ENCODE measurements at places on chromosomes 6 and 20. TPM values are rescaled to one million over a fixed set of nuclear protein-coding genes. Genes with fewer than 3 reads are reported as not detected.
A peak's percentile ranks its signal among the peaks of the same experiment; 100 is the strongest.

- H3K27ac ChIP-seq, result no peak overlapping the region
- no peaks in the 10 kb centered on the region for H3K4me1 ChIP-seq
- H3K27me3 ChIP-seq, result no peaks in the 10 kb centered on the region
- DNase-seq, result no peak
- no peak overlapping the region for H3K4me3 ChIP-seq
- H3K36me3 ChIP-seq, result no peaks in the 10 kb centered on the region
These were observed 213.2 kb upstream of the NT5E start for GRCh38 chr6:85236636-85237035.

Gene TBXT
- total RNA-seq, result not detected

- no peaks in the 10 kb centered on the region for H3K36me3 ChIP-seq
- H3K27me3 ChIP-seq, result no peaks in the 10 kb centered on the region
- H3K27ac ChIP-seq, result no peak overlapping the region
- no peak for DNase-seq
These were observed 213.5 kb upstream of the KCNG1 start for GRCh38 chr20:51236421-51236820.

- no peak overlapping the region for H3K4me3 ChIP-seq
- peaks cover 6% of the 10 kb centered on the region for H3K27me3 ChIP-seq
- H3K4me1 ChIP-seq, result no peaks in the 10 kb centered on the region
- H3K27ac ChIP-seq, result no peak overlapping the region
- H3K36me3 ChIP-seq, result no peaks in the 10 kb centered on the region
These were observed 879 bp upstream of the INSM1 start for GRCh38 chr20:20366876-20367574.

GRCh38 chr6:138981416-138981815 lies 6.6 kb downstream of the REPS1 start:
- H3K27me3 ChIP-seq, result no peaks in the 10 kb centered on the region
- no peak overlapping the region for H3K4me3 ChIP-seq
- H3K27ac ChIP-seq, result no peak overlapping the region

GRCh38 chr6:149419696-149420404 lies 19.8 kb downstream of the SUMO4 start:
- H3K27ac ChIP-seq, result no peak overlapping the region
- H3K4me1 ChIP-seq, result no peaks in the 10 kb centered on the region
- H3K4me3 ChIP-seq, result no peak overlapping the region
- no peaks in the 10 kb centered on the region for H3K27me3 ChIP-seq
- no peak for DNase-seq

GRCh38 chr6:127022302-127022701 lies 96.2 kb upstream of the RSPO3 start:
- H3K4me3 ChIP-seq, result no peak overlapping the region
- H3K4me1 ChIP-seq, result no peaks in the 10 kb centered on the region
- H3K36me3 ChIP-seq, result no peaks in the 10 kb centered on the region
- no peaks in the 10 kb centered on the region for H3K27me3 ChIP-seq
- no peak overlapping the region for H3K27ac ChIP-seq
- DNase-seq, result no peak

Gene DLL1
- total RNA-seq, result 0.79 TPM

GRCh38 chr20:62621251-62622110 lies 20.8 kb upstream of the SLCO4A1 start:
- no peak overlapping the region for H3K27ac ChIP-seq
- H3K4me1 ChIP-seq, result peaks cover 37% of the 10 kb centered on the region
- no peak overlapping the region for H3K4me3 ChIP-seq

Gene FAM217B
- total RNA-seq, result 35.9 TPM

Gene MMP24
- not detected for total RNA-seq

DNA sequence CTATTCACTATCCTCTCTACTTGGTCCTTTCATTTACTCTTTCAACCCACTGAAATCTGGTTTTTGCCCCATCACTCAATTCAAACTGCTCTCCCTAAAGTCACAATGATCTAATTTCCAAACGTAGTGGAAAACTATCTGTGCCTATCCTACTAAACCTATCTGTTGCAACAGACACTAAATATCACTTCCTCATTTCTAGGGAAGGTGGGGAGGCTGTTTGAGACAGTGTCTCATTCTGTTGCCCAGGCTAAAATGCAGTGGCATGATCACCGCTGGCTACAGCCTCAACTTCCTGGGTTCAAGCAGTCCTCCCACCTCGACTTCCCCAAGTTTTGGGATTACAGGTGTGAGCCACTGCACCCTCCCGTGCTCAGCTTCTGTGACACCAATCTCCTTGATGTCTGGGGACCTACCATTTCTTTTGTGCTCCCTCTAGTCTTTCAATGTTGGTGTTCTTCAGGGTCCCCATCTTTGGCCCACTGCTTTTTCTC lies 8.8 kb downstream of the RANBP9 start:
- no peak overlapping the region for H3K27ac ChIP-seq
- no peak for DNase-seq
- H3K36me3 ChIP-seq, result no peaks in the 10 kb centered on the region
- H3K4me1 ChIP-seq, result peaks cover 51% of the 10 kb centered on the region
- no peaks in the 10 kb centered on the region for H3K27me3 ChIP-seq
- no peak overlapping the region for H3K4me3 ChIP-seq

GRCh38 chr20:56060486-56060885 lies 55.2 kb upstream of the CBLN4 start:
- DNase-seq, result no peak
- no peaks in the 10 kb centered on the region for H3K27me3 ChIP-seq
- H3K4me1 ChIP-seq, result no peaks in the 10 kb centered on the region
- no peaks in the 10 kb centered on the region for H3K36me3 ChIP-seq
- no peak overlapping the region for H3K4me3 ChIP-seq

Gene SLC16A10
- total RNA-seq, result 3.5 TPM

Gene WFDC12
- total RNA-seq, result not detected

Gene UBE3D
- 6.3 TPM for total RNA-seq

Gene SLC17A3
- total RNA-seq, result not detected

DNA sequence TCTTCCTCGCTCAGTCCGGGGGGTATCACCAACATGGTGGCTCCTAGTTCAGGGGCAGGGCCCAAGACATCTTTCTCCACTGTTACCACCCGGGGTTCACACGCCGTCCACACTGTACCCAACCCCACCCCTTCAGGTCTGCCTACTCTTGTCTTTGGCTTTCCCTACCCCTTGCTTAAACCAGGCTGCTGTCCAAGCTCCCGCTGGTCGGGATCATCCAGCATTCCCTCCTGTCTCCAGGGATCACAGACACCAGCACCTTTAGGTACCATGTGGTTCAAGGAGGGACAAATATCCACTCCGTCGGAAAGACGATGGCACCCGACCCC lies 395 bp downstream of the NELFE start:
- H3K36me3 ChIP-seq, result peaks cover 59% of the 10 kb centered on the region
- peak overlapping the region; percentile 99 for H3K27ac ChIP-seq
- peaks cover 27% of the 10 kb centered on the region for H3K4me1 ChIP-seq
- no peaks in the 10 kb centered on the region for H3K27me3 ChIP-seq
- no peak for DNase-seq

Gene ERMARD
- total RNA-seq, result 26.2 TPM

DNA sequence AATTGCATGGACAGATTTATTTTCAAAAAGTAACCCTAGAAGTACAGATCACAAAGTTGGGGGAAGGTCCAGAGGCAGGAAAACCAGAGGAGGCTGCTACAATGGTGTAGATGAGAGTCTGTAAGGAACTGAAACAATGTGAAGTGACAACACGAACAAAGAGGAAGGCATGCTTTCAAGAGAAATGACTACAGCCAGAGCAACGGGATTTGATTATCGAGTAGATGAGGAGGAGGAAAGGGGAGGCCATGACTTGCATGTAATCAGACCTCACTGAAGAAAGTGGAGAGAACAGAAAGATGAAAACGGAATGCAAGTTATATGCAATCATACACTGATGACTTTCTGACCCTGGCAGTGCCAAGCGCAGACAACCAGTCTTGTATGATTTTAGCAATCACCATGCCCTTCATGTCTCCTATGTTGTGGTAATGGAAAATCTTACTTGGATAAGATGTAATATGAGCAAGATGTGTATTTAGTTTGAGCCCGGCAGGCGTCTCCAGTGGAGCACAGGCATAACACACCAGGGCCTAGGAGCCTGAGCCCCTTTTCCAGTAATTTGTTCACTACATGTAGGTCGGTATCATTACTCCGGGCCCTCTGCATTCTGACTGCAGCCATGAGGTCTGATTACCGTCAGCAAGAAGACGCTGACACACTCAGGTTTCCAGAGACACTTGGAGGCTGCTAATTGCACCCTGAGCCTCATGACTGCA lies 34.0 kb upstream of the FAM83C start:
- no peaks in the 10 kb centered on the region for H3K4me1 ChIP-seq
- no peak for DNase-seq

- DNase-seq, result no peak
- no peaks in the 10 kb centered on the region for H3K27me3 ChIP-seq
These were observed 214.8 kb downstream of the ADGB start for GRCh38 chr6:146813554-146813953.

GRCh38 chr6:126812010-126812409 lies 306.5 kb upstream of the RSPO3 start:
- H3K4me3 ChIP-seq, result no peak overlapping the region
- H3K36me3 ChIP-seq, result no peaks in the 10 kb centered on the region
- DNase-seq, result no peak
- no peaks in the 10 kb centered on the region for H3K4me1 ChIP-seq
- H3K27me3 ChIP-seq, result no peaks in the 10 kb centered on the region
- H3K27ac ChIP-seq, result no peak overlapping the region

Data from CD8-positive, alpha-beta memory T cell (primary cell).